ENCODE measurements at places on chromosomes 2 and 18.

GRCh38 chr2:133573491-133574162, 5.4 kb upstream of the NCKAP5 start:
- DNase-seq: no peak

DNA sequence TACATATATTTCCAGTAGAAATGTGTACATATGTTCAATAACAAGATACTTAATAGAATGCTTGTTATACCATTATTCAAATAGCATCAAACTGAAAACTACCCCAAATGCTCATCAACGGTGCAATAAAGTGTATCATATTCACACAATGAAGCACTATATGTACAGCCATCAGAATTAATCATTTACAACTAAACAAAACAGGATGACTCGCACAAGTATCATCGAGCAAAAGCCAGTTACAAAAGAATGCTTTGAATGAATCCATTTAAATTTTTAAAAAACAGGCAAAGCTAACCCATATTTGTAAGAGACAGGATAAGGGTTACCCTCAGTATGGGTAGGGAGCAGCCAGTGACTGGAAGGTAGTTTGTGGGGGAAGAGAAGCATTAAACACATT, 132.8 kb upstream of the PDE1A start:
- DNase-seq: no peak

GRCh38 chr2:38742797-38743559, 8.2 kb downstream of the SRSF7 start:
- DNase-seq: no peak

DNA sequence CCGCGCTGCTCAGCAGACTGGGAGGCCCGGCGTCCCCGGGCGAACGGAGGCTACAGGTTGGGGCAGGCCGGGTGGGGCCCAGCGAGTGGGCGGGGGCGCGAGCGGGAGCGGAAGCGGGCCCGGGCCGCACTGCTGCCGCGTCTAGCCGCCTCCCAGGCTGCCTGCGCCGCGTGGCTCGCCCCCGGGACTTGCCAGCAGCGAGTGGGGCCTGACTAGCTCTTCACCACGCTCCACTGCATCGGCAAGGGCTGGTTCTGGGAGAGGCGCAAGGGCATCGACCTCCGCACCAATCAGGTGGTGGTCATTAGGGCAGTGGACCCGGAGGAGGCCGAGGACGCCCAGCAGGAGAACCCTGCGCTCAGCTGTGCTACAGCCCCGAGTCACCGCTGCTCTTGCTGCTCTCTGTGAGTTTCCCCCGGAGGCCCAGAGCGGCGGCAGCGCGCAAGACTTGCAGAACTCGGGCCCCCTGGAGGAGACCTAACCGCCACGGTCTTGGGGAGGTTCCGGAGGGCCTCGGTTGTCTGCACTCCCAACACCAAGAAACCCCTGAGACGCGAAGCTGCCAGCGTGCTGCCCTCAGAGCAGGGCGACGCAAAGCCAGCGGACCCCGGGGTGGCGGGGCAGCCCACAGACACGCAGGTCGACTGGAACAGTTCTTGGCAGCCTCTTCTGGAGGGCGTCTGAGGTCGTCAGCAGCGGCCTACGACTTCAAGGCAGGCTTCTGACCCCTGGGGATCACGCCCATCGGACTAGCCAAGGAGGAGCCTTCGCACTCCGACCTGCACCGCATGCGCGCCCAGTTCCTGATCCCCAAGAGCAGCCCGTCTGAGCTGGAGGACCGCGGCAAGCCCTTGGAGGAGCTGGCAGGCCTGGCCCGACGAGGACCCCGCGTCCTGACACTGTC, 27.2 kb upstream of the PTPN2 start:
- DNase-seq: no peak

DNA sequence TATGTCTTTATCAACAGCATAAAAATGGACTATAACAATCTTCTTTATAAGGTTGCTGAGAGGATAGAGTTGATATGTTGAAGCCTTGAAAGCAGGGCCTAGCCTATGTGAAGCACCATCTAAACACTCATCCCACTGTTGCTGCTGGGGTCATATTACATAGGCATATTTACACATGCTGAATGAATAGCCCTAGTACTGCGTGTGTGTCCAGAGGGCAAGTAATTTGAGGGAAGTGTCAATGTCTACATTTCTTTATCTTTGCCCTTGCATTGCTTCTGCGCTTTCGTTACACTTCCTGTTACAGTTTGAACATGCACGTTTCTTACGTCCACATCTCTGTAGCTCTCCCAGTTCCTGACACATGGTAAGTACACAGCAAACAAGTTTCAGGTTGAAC, 280.3 kb upstream of the ATP5MC3 start:
- DNase-seq: no peak

DNA sequence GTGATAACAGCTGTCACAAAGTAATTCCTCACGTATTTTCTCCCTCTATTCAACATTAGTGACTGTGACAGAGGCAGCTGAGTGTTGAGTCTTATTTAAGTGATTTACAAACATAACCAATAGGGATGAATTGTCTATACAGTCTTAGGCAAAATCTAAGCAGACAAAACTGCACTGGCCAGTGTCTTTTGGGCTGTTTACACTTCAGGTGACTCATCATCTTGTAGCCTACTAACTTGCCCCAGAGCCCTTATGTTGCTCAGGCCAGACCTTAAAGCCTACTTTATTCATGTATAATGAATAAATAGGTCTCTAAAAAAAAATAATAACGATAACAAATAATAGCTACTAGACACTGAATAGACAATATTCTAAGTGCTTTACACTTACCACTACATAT, 17.2 kb downstream of the THOC1 start:
- DNase-seq: no peak

GRCh38 chr2:6449343-6449742, 416.4 kb downstream of the CMPK2 start:
- no peak for DNase-seq

GRCh38 chr2:46574457-46575355, 95.3 kb downstream of the TMEM247 start:
- DNase-seq: no peak

GRCh38 chr2:241310917-241311566, 4.4 kb downstream of the HDLBP start:
- DNase-seq: no peak

DNA sequence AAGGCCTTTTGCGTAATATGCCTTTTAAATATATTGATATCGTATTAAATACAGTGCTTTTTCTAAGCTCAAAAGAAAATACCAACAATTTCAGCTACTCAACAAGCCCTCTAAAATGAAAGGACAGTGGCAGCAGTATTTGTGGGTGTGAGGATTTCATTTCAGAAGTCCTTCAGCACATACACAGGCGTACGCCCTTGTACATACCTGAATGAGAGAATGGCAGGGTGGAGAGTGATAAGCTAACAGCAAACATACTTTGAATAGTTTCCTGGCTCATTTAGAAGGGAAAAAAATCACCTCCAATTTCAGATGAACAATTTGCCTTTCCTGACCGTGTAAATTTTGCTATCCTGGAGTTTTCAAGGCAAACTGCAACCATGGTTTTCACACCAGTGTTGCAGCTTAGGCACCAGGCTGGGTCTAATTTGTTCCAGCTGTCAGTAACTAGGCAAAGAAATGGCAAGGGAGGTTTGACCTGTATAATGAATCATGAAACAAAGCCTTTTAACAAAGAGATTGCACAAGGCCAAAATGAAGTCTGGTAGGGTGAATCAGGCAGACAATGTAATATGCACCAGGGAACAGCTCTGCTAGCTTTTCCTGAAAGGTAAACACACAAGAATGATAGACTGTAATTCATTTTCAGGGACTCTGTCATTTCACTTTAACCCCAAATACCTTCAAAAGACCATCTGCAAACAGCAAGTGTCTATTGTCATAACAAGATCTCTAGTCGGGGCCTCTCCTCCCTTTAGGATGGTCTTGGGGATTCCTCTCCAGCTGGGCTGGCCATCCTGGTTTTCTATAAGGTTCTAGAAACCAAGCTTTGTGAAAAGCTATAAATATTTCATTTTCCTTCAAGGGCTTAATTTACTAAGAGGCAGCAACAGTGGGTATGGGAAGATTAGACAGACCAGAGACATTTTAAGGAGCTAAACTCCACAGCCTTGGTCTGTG, 11.5 kb downstream of the ANKRD29 start:
- DNase-seq: no peak

- DNase-seq: no peak
Observed at GRCh38 chr18:48798334-48799245, 152.2 kb downstream of the SMAD7 start.

DNA sequence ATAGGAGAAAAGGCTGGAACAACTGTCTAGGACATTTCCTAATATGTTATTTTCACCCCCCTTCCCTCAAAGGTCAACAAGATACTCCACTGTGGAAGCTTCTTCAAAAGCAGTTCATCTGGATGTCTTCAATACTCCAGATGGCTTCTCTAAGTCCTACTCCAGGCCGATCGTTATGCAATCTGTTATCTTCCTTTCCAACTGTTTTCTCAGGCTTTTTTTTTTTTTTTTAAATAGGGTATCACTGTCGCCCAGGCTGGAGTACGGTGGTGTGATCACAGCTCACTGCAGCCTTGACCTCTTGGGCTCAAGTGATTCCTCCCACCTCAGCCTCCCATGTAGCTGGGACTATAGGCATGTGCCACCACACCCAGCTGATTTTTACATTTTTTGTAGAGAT, 26.3 kb downstream of the ATP8B1 start:
- no peak for DNase-seq

- DNase-seq: no peak
Observed at GRCh38 chr2:173753441-173753840, 211.7 kb downstream of the SP3 start.

- DNase-seq: no peak
Observed at GRCh38 chr2:69481421-69481820, 44.2 kb upstream of the NFU1 start.

DNA sequence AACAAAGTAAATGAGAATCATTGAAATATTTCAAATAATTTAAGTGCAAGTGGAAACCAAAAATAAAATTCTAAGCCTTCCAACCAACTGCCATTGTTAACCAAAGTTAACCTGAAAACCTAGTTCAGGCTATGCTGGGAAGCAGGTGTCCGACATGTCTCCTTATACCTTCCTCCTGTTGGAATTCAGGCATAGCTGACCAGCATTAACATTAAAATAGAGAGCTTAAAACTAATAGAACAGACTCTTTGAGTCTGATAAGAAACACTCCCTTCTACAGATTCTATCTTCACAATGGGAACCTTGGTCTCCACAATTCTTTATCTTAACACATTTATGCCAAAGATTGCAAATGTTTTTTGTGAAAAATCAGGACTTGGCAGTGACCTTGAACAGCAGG, 1004.9 kb upstream of the NRXN1 start:
- DNase-seq: no peak

- no peak for DNase-seq
Observed at GRCh38 chr18:23422751-23423418, 30.2 kb upstream of the RIOK3 start.

- DNase-seq: no peak
Observed at GRCh38 chr18:8358033-8358765, 251.0 kb upstream of the RAB12 start.

DNA sequence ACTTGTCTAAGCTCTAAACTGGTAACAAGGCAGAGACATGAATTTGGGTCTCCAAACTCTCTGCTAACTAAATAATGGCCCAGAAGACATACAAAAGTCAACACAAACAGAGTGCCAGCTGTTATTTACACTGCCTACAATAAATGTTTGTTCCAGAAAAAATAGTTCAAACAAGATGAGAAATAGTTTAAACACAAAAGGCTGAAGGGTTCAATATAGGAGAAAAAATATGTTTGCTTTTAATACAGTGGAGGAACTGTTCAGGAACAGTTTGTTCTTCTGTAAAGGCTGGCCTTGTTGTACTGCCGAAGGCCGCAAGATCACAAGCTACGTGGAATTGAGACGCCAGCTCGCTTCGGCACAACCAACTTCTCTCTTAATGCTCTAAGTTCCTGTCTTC, 74.6 kb downstream of the AFF3 start:
- peak; percentile 49 for DNase-seq

DNA sequence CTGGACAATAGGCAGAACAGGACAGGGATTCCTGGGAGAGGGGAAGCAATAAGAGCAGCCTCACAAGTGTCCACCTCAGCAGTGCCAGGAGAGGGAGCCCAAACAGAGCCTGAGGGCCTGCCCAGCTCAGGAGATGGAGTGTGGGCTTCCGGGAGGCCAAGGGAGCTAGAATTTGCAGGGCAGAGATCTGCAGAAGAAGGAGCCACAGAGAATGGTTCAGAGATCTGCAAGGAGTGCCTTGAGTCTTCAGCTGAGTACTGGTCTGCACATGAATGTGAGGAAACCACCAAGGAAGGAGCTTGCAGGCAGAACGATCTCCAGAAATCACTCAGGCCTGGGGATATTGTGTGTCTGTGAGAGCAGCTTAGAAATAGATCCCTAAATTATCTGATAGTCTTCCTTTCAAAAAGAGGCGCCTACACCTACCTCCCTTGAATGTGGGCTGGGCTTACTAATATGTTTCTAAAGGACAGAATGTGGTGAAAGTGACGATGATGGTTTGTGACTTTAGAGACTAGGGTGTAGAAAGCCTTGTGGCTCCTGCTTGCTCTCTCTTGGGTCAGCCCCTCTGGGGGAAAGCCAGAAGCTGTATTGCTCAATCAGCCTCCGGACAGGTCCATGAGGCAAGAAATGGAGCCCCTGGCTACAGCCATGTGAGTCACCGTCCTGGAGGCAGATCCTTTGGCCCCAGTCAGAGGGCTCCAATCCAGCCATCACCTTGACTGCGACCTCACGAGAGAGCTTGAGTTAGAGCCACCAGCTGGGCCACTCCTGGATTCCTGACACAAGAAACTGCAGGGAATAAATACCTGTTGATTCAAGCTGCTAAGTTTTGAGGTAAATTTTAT, 7.6 kb upstream of the LPIN1 start:
- no peak for DNase-seq

- no peak for DNase-seq
Observed at GRCh38 chr2:102002228-102002627, 10.5 kb downstream of the IL1R2 start.

GRCh38 chr18:9531791-9532410, 56.6 kb downstream of the RALBP1 start:
- no peak for DNase-seq

DNA sequence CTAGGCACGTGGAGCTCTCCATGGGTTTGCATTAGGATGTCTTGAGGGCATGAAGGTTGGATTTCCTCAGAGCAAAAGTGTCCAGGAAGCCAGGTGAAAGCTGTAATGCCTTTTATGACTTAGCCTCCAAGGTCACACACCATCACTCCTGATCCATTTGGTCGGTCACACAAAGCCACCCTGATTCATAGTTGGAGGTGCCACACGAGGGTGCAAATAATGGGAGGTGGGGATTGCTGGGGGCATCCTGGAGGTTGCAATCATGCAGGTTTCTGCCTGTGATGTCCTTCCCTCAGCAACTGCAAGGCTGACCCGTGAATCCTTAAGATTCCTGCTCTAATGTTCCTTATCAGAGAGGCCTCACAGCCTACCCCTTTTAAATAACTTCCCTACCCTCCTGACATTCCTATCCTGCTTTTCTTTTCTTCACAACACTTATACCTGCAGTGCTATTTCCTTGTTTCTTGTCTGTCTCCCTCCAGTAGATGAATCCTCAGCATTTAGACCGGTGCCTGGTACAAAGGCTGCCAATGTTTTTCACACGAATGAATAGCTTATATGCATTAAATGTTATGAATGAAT, 97.1 kb downstream of the LIPG start:
- no peak for DNase-seq

GRCh38 chr2:190930411-190930810, 49.8 kb downstream of the GLS start:
- no peak for DNase-seq
